Stimulated activated CD8-positive, alpha-beta memory T cell treated with anti-CD3 and anti-CD28 coated beads, Interleukin-4, amount 100 ng/mL, for 48 hours (primary cell): ENCODE measurements at places on chromosomes 7 and 10.

DNA sequence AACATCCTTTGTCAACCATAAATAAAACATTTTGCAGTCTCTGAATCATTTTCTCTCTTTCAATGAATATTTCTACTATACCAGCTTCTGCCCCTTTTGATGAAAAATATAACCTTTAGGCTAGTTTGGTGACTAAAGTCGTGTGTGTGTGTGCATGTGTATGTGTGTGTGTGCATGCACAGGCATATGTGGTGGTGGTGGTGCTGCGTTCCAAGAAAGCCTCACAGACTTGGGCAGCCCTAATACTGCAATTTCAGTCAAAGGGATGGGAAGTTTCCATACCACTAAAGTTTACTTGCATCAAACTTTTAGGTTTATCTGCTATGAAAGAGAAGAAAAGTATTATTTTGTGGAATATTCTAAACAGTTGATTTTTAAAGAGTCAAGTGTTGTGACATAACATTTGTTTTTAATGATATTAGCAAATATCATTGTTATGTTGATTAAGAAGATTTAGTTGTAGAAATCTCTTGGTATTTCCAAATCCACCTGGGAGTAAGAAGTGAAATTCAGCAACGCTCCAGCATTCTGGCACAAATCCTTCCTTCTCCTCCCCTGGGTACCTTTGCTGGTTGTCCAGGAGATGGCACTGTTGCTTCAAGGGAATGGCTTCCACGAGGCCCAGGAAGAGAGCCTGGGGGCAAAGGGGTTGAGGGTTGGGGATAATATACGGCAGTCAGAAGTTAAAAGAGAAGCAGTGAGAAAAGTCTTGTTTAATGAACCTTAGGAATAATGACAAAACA, 41.5 kb downstream of the ASB4 start:
- peak; percentile 26 for DNase-seq

- DNase-seq: no peak
Observed at GRCh38 chr10:70228491-70228890, 4.7 kb downstream of the PPA1 start.

- DNase-seq: peak; percentile 59
Observed at GRCh38 chr10:1938317-1938716, 201.0 kb upstream of the ADARB2 start.

GRCh38 chr7:155880721-155881120, 68.5 kb upstream of the SHH start:
- no peak for DNase-seq

DNA sequence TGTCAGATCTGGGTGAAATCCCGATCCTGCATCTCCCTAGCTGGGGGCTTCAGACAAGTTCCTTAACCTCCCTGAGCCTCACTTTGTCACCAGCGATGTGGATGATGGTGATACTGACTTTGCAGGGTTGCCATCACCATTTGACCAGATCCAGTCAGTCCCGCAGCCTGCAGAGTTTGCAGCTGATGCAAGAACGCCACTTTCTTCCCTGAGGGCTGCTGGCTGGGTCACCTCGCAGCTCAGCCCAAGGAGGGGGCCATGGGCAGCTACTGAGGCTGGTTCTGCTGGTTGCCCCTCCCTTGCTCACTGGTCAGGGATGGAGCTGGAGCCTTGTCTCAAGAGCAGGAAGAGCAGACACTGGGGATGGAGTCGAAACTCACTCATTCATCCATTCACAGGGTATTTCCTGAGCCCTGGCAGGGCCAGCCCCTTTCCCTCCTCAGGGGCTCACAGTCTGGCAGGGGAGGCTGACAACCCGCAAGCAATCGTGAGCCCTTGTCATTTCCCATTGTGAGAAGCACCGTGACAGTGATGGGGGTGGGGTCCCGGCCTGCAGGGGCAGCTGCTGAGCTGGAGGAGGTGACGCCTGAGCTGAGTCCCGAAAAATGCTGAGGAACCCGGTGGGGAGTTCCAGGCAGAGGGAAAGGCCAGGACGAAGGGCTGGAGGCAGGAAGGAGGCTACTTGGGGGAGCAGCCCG, 111.1 kb upstream of the TCF7L2 start:
- no peak for DNase-seq

DNA sequence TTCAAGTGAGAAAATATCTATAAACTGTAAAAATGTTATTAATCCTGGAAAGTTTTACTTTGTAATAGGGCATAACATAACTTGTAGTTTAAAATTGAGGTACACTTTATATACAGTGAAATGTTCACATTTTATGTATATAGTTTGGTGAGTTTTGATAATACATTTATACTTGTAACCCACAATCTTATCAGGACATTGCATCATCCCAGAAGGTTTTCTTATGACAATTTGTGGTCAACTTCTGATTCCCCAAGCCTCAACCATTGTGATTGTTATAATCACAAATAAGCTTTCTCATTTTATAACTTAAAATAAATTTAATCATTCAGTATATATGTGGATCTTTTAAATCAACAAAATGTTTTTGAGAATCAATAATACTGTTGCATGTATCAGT, 151.1 kb downstream of the TFPI2 start:
- DNase-seq: no peak

DNA sequence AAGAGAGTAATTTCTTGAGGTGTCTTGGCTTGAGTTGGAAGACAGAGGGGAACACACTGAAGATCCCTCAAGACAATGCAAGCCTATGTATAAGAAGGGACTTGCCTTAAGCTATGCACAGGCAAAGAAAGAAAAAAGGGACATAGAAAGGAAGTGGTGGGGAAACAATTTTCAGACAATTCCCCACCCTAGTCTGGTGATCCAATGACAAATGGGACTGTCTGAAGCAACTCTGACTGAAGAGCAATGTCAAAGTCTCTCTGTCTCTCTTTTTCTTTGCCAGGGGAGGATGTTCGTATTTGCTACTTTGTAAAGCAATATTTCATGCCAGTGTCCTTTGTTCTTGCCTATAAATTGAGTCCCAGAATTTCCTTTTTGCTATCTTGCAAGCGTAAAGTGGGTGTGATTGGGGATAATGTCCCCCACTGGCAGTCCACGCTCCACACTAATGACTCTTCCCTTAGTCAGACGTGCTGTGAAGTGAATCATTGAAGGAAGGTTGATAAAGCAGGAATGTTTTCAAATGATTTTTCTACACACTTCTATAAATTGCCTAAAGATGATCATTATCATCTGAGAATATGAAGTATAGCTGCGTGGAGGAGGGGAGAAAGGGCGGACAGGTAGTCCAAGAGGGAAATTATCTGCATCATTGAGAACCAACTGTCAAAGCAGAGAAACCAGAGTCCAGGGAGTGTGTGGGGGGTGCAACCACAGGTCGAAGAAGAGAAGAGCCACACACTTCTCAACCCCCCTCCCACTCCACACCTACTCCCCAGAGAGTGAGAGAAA, 243.8 kb upstream of the ETV1 start:
- no peak for DNase-seq

- no peak for DNase-seq
Observed at GRCh38 chr7:145795132-145795531, 321.5 kb upstream of the CNTNAP2 start.

DNA sequence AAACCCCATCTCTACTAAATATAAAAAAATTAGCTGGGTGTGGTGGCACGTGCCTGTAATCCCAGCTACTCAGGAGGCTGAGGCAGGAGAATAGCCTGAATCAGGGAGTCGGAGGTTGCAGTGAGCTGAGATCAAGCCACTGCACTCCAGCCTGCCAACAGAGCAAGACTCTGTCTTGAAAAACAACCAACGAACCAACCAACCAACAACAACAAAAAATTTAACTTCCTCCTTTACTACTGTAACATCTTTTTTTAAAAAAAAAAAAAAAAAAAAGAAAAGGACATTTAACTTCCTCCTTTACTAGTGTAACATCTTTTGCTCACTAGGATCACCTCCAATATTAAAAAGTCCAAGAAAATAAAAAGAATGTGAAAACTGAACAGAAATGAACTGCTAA, 92.3 kb upstream of the TMEM168 start:
- DNase-seq: no peak

- no peak for DNase-seq
Observed at GRCh38 chr10:94084344-94084743, 90.6 kb downstream of the PLCE1 start.

DNA sequence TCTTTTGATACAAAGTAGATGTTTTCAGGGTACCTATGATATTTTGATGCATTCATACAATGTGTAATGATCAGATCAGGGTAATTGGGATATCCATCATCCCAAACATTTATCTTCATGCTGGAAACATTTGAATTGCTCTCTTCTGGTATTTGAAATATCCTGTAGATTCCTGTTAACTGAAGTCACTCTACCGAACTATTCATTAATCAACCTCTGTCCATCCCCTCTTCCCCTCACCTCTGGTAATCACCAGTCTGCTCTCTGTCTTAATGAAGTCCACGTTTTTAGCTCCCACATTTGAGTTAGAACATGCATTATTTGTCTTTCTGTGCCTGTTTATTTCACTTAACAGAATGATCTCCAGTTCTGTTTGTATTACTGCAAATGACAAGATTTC, 11.3 kb downstream of the MTG1 start:
- no peak for DNase-seq

GRCh38 chr7:90580051-90580450, 16.1 kb upstream of the CDK14 start:
- no peak for DNase-seq

- no peak for DNase-seq
Observed at GRCh38 chr7:74253331-74253730, 868 bp downstream of the RFC2 start.

DNA sequence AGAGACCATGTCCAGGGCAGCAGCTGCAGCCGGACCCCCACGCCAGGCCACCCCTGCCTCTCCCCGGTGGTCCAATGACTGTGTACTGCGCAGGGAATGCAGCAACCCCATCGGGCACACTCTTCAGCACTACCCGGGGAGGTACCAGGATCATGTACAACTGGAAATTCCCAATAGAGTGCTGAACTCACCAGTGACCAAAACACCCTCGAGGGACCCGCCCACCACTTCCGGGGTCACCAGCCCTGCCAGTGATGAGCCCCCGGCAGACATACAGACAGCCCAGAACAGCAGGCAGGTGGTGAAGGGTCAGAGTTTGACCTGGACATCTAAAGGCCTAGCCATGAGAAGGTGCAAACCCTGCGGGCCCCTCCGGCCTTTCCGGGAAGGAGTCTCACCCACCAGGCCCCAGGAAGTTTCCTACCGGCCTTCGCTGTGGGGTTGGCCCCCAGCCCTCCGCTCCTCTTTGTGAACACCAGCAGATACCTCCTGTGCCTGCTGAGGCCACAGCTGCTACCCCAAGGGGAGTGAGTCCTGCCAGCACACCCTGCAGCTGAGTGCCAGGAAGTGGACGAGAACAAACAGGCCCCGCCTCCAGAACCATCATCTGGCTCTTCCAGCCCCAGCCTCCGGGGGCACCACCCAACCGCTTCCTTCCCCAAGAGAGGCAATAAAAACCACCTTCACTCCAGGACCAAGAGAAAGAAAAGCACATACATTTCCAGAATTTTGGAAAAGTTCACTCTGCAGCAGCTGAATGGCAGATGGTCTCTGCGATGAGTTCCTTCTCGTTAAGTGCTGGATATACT, 5.0 kb upstream of the ANKRD61 start:
- DNase-seq: peak; percentile 75

DNA sequence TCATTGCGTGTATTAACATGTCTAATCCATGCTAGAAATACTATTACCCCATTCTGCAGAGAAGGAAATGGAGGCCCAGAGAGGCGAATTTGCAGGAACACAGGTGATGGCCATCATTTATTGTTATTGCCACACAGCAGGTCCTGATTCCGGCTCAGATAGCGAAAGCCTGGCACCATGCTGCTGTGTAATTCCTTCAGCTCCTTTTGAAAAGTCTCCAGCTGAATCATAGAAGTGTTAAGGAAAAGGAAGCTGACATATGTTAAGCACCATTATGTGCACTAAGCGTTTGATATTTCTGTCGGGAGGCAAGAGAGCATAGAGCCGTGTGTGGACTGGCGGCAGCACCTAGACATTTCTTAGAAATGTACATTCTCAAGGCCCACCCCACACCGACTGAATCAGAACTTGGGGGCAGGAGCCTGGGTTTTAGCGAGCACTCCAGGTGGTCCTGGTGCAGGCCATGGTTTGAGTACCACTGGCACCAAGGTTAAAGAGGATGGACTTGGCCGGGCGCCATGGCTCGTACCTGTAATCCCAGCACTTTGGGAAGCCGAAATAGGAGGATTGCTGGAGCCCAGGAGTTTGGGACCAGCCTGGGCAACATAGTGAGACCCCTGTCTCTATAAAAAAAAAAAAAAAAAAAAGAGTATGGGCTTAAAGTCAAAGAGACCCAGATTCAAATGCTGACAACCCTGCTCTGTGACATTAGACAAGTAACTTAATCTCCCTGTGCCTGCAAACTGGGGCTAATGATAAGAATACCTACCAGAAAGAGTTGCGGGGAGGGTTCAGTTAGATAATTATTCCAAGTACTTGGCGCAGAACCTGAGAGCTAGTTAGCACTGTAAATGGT, 52.2 kb downstream of the UNC5B start:
- DNase-seq: no peak
